ENCODE measurements at places on chromosomes 13 and 19.
A peak's percentile ranks its signal among the peaks of the same experiment; 100 is the strongest.

DNA sequence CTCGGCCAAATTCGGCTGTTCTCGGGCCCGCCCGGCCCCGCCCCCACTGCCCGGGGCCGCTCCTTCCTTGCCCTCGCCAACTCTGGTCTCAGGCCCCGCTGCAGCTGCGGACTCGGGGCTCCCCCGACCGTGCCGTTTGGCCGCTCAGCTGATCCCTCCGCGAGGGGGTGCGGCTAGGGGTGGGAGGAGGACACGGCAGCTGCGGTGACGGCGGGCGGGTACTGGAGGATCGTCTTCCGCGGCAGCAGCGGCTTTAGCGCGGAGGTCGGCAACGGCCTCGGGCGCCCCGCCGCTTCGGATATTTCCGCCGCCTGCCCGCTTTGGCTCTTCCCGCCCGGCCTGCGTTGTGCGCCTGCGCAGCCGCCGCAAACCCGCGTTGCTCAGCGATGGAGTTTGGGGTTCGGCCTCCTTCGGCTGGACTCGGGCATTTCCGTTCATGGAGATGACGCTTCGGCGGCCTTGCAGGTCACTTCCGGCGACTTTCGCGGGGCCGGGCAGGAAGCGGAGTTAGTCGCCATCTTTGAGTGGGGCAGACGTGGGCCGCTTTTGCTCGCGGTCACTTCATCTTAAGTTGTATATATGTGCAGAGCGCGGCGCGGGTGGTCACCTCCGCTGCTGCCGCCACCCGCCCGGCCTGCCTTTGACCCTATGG is 338 bp upstream of the UBE2M start:
- DNase-seq = peak; percentile 98

GRCh38 chr13:97043302-97043701 is 49.0 kb upstream of the OXGR1 start:
- DNase-seq = no peak

GRCh38 chr13:47216176-47216822 is 319.4 kb upstream of the HTR2A start:
- DNase-seq = no peak

GRCh38 chr13:36665630-36666029 is 8.2 kb upstream of the SERTM1 start:
- DNase-seq = no peak
